CD4-positive, alpha-beta T cell treated with Interleukin-12 subunit alpha and Interleukin-12 subunit beta, for 1 hour (primary cell): ENCODE measurements at places on chromosomes 1 and 21.

DNA sequence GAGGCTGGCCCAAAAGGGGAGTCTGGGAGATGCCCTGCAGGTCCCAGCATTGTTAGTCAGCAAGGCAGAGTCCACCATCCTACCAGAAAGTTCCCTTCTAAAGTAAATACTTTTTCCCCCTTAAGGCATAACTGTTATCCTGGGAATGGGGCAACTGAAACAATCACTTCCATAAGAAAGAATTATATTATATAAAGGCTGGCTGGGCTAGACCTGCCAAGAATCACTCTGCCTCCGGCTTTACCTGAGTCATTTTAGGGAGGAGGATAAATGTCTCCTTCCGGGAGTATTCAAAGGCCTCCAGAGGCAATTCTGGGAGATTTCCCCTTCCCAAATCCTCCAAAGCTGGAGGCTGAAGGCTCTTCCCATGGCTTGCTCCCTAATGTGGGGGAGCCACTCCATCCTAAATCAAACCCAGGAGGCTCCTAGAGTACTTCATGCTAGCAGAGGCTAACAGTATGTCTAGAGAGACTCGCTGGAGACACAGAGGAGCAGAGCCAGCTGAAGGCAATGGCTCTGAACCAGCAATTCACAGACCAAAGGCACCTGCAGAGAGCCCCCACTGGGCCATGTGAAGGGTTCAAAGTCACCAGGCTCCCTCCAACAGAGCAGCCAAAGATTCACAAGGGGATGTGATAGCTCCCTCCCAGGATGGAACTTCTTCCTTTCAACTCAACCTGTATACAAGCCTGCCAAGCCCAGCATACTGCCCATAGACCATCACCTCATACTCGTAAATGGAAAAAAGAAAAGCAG is 116.0 kb downstream of the ASTN1 start:
- no peak for DNase-seq

- DNase-seq = no peak
These were observed 6.2 kb upstream of the CAMK1G start for GRCh38 chr1:209577346-209577745.

DNA sequence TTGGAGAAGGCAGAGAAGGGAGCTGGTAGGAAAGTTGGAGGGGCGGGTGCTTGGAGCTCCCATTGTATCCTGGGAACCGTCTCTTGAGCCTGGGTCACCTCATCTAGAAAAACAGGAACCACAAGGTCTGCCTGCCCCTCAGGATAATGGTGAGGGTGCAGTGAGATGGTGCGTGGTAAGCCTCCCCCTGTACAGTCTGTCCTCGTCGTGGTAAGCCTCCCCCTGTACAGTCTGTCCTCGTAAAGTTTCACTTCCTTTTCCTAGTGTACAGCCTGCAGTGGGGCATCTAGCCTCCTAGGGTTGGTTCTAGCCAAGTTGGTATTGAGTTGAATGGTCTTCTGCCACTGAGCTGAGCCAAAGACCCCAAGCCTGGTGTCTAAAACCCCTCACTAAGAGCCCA is 66.5 kb upstream of the IGSF21 start:
- no peak for DNase-seq

DNA sequence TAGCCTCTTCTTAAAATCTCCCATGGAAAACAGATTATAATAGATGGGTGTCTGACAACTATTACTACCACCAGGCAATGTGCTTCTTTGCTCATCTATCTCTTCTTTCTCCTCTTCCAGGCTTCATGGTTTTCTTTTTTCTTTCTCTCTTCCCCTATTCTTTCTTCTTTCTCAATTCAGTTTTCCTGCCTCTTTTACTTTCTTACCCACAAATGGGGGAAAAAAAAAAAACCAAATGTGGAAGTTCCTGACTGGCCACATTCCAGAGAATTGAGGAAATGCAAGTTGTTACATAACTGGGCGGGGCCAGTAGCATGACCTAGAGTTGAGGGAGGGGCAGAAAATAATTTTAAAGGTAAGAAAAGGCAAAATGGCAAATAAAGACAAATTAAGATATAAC is 10.9 kb upstream of the SMG7 start:
- DNase-seq = no peak

DNA sequence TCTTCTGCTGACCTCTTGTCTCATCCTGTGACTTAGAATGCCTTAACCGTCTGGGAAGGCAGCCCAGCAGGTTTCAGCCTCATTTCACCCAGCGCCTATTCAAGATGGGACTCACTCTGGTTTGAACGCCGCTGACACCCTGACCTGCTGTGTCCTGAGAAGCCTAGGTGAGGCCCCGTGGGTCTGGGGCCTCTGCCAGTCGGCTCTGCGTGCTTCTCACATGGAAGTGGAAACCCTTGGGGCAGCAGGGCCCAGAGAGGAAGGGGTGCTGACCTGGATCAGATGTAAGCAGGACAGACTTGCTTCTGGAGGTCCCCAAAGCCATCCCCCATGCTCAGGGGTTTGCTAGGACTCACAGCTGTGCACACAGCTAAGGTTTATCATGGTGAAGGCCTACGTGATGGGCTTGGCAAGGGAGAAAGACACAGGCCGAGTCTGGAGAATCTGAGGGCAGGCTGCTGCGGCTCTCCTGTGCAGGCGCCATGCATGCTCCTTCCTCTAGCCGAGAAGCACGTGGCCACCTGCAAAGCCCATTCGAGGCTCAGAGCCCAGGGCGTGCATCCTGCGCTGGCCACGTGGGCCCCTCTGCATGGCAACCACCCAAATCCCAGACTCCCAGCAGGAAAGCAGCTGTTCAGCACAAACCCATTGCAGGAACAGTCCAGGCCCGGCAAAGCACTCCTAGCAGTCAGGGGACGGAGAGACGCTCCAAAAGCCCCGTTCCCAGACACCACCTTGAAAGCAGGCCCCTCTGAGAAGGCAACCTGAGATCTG is 3.8 kb downstream of the TRPM2 start:
- no peak for DNase-seq

DNA sequence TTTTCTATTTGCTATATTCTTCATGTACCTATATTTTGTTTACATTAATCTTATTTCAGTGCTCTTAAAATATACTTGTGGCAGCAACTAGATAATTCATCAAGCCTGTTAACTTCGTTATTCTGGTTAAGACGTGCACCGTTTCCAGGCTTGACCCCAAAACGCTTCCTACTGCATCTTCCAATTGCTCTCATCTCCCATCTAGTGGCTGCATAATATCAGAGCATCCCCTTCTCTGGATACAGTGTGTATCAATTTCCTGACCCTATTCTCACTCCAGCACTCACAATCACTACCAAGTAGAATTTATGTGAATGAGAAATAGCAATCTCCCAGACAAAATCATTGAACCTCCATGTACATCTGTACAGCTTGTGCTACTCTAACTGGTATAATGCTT is 1280.3 kb upstream of the B3GALT2 start:
- DNase-seq = no peak

GRCh38 chr1:78884685-78885452 is 121.7 kb downstream of the ADGRL4 start:
- DNase-seq = no peak

DNA sequence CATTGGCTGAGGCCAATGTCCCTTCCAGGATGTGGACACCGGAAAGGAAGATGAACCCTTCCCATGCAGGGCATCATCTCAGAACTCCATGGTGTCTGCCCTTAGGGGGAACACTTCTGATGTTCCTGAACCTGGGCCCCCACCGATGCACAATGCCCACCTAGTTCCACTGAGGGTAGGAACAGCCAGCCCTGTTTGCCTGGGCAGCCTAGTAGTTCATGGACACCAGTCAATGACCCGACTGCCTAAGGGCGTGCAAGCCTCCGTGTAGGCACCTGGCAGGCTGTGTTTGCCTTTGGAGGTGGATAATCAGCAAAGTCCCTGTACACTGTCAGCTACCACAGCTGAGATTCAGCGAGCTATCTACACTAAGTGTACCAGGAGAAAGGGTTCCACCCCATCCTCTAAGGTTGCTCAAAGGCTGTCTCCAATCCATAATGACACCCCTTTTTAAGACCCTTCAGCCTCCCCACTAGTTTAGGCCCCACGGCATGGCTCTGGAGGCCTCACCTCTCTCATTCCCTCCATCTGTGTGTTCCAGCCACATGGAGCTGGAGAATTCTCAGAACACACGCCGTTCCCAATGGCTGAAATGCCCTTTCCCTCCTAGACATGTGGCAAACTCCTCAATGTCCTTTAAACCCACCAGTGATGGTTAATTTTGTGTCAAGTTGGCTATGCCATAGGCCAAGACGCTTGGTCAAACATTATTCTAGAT is 124.8 kb upstream of the EDN2 start:
- no peak for DNase-seq

DNA sequence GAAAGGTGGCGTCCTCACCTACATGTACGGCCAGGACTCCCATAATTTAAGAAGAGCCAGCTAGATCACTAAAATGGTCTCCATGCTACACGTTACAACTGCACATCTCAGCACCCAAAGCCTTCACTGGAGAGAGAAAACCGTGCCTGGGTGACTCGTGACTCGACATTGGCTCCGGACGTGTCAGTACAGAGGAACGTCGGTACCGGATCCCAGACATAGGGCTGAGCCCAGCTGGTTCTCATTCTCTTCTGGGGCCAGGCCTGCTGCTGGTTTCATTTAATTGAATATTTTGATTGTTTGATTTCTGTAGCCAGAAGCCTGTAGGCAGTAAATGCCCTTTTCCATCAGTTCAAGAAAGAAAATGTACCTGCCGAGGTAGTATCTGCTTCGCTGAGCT is 93.1 kb downstream of the HHIPL2 start:
- DNase-seq = no peak

GRCh38 chr1:111747282-111747734 is 8.1 kb upstream of the INKA2 start:
- peak; percentile 78 for DNase-seq

DNA sequence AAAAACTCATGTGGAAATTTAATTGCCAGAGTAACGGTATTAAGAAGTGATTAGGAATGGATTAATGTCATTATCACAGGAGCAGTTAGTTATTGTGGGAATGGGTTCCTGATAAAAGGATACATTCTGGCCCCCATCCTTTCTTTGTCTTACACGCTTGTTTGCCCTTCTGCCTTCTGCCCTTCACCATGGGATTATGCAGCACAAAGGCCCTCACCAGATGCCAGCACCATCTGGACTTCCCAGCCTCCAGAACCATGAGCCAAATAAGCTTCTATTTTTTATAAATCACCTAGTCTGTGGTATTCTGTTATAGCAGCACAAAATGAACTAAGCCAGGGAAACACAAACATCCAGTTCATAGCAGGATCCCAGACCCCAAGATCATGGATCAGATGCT is 33.9 kb upstream of the POU2F1 start:
- DNase-seq = no peak

DNA sequence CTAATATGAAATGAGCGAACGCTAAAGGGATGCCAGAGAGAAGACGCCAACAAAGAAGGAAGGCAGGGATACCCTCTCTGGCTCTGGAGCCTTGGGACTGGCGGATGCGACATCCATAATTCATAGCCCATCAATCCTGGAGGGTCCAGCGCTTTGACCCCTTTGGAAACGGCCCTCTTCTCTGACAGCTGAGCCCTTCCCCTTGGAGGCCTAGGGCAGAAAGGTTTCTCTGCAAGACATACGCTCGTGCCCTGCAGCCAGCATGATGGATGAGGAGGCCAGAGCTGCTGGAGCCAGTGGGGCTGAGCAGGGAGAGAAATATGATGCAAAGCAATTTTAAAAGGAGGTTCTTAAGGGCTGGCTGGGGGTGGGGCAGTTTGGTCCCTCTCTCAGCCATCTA is 22.2 kb downstream of the OPTC start:
- no peak for DNase-seq

- DNase-seq = peak; percentile 26
These were observed 3.8 kb downstream of the LMNA start for GRCh38 chr1:156118177-156118868.

DNA sequence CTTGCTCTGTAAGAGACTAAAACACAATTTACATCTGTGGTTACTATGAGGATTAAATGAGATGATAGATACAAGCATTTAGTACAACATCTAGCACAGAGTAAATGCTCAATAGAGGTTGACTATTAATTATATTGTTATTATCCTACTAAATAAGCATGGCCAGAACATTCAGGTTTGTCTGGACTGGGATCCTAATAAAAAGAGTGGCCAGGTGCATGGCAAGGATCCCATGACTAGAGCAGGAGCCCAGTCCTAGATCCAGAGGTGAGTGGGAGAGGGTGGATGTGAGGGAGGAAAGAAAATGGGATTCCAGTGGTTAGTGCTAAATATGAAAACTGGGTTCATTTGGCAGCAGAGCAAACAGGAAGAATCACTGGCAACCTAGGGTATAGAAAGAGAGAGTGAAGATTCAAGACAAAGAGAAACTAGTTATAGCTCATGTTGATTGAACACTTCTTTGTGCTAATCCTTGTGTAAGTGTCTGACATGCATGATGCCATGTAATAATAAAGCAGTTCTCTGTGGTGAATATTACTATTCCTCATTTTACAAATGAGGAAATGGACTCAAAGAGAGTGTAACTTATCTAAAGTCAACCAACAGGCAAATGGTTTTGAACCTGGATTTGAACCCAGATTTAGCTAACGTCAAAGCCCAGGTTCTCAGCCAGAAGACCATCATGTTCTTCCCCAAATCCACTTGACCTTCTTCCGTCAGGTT is 71.1 kb upstream of the FGGY start:
- no peak for DNase-seq

DNA sequence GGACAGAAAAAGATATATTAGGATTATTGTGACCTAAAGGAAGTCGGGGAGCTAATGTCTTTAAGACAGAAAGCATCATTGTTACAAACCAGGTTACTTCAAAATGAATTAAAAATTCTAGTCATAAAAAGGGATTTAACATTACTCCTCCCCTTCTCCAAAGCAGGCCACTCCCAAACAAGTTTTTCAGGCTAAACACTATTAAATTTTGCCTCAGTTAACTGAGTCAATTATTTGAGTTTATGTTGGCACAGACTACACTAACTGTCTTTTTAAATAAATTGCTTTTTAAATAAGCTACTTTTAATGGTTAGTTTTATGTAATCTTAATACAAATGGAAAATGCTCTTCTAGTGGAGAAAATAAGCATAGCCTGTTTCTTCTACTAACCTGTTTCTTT is 395.0 kb upstream of the DUSP10 start:
- no peak for DNase-seq

GRCh38 chr1:25343872-25344271 is 5.7 kb downstream of the TMEM50A start:
- DNase-seq = no peak

GRCh38 chr21:31395791-31396190 is 51.7 kb upstream of the TIAM1 start:
- no peak for DNase-seq

- no peak for DNase-seq
These were observed 1147.2 kb upstream of the ADGRL4 start for GRCh38 chr1:80153762-80154161.

DNA sequence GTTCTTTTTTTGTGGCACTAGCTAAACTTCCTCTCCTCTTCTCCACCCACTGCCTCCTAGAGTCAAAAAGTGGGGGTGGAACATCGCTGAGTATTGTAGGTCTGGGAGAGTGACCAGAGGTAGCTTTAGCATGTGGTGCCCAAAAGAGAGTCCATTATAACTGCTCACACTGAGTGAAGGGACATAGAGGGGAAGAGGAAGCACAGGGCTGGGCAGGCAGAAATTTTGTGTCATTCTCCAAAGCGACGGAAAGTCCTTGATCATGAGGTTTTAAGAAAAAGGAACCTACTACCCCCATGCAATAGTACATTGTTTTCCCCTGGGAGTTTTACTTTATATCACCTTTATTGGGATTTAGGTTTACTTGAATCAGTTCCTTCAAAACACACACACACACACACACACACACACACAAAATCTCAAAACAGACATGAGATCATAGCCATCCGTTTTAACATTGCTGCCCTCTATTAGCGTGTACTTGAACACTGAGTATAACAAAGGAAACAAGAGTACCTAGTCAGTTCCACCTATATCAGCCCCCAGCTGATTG is 4.1 kb downstream of the CD84 start:
- peak; percentile 48 for DNase-seq
